Astrocyte (in vitro differentiated cells and primary cell): ENCODE measurements at places on chromosomes 5 and 9.
A peak's percentile ranks its signal among the peaks of the same experiment; 100 is the strongest.

- no peaks in the 10 kb centered on the region for H3K27me3 ChIP-seq
- H3K36me3 ChIP-seq = no peaks in the 10 kb centered on the region
- peaks cover 13% of the 10 kb centered on the region for H3K4me1 ChIP-seq
Observed at GRCh38 chr9:129200255-129200654, 22.2 kb upstream of the IER5L start.

- peak overlapping the region; percentile 43 for H3K4me3 ChIP-seq
- peaks cover 54% of the 10 kb centered on the region for H3K4me1 ChIP-seq
- H3K27ac ChIP-seq = no peak overlapping the region
- H3K36me3 ChIP-seq = no peaks in the 10 kb centered on the region
Observed at GRCh38 chr5:54517174-54517511, 416 bp upstream of the SNX18 start.

DNA sequence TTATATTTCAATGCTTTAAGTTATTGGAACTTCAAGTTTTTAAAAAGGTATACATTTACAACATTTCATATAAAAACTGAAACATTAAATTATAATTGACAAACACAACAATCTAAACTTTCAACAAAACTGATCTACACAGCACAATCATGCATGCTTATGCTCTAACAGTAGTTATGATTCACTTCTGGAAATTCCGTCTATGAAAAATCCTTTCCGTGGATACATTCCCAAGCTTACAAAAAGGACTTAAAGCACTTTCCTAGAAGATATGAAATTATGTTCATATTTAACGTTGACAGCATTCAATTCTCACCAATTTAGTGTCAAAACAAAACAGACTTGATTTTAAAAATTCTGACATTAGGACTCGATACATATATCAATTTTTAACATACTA is 3.7 kb downstream of the HNRNPH1 start:
- no peaks in the 10 kb centered on the region for H3K27me3 ChIP-seq
- H3K27ac ChIP-seq = peak overlapping the region; percentile 59
- peaks cover 74% of the 10 kb centered on the region for H3K36me3 ChIP-seq
- DNase-seq = no peak
- peak overlapping the region; percentile 91 for H3K4me3 ChIP-seq

GRCh38 chr5:157076558-157076957 is 17.6 kb upstream of the HAVCR1 start:
- H3K4me3 ChIP-seq = no peak overlapping the region
- H3K27ac ChIP-seq = no peak overlapping the region
- peak; percentile 49 for DNase-seq
- no peaks in the 10 kb centered on the region for H3K27me3 ChIP-seq
- H3K4me1 ChIP-seq = no peaks in the 10 kb centered on the region

GRCh38 chr5:133228316-133228715 is 176.5 kb downstream of the HSPA4 start:
- no peak overlapping the region for H3K4me3 ChIP-seq
- H3K27me3 ChIP-seq = no peaks in the 10 kb centered on the region
- no peaks in the 10 kb centered on the region for H3K36me3 ChIP-seq
- H3K4me1 ChIP-seq = peaks cover 5% of the 10 kb centered on the region
- no peak for DNase-seq
- H3K27ac ChIP-seq = no peak overlapping the region

DNA sequence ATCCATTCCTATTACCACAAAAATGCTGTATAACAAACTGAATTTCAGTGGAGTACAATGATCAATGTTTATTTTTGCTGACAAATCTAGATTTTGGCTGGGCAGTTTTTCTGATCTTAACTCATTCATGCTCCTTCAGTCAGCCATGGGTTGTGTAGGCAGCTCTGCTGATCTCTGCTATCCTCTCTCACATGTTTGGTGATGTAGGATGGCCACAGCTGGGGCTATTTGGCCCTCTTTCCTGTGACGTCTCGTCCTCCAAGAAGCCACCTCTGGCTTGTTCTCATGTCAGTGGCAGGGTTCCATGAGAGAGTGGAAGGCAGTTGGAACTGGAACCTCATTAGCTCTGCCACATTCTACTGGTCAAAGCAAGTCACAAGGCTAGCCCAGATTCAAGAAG is 8.9 kb downstream of the NLN start:
- DNase-seq = peak; percentile 7
- no peaks in the 10 kb centered on the region for H3K36me3 ChIP-seq
- no peak overlapping the region for H3K27ac ChIP-seq
- H3K27me3 ChIP-seq = no peaks in the 10 kb centered on the region
- H3K4me1 ChIP-seq = no peaks in the 10 kb centered on the region

DNA sequence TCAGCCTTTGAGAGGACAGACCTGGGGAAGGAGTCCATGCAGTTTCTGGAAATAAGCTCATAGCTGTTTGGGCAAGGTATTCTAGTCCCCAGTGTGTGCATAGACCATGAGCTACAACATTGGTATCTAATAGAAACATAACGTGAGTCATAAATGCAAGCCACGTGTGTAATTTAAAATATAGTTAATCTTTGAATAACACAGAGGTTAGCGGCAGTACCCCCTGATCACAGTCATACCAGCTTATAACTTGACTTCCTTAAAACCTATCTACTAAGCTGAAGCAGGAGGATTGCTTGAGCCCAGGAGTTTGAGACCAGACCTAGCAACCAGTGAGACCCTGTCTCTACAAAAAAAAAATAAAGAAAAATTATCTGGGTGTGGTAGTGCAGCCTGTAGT is 46.4 kb upstream of the CPEB4 start:
- H3K36me3 ChIP-seq = no peaks in the 10 kb centered on the region
- no peak overlapping the region for H3K4me3 ChIP-seq
- H3K27ac ChIP-seq = no peak overlapping the region
- no peak for DNase-seq
- no peaks in the 10 kb centered on the region for H3K27me3 ChIP-seq
- no peaks in the 10 kb centered on the region for H3K4me1 ChIP-seq
